Activated T-helper 1 cell treated with Interleukin-2 at 50 U/mL for 16 hours (primary cell): ENCODE measurements at places on chromosomes 6 and 20.

GRCh38 chr20:42005211-42005610, 387.0 kb upstream of the CHD6 start:
- no peak for DNase-seq

- no peak for DNase-seq
Observed at GRCh38 chr6:11634948-11635347, 97.4 kb downstream of the TMEM170B start.

- DNase-seq, result no peak
Observed at GRCh38 chr6:47161176-47161687, 119.1 kb upstream of the ADGRF1 start.

DNA sequence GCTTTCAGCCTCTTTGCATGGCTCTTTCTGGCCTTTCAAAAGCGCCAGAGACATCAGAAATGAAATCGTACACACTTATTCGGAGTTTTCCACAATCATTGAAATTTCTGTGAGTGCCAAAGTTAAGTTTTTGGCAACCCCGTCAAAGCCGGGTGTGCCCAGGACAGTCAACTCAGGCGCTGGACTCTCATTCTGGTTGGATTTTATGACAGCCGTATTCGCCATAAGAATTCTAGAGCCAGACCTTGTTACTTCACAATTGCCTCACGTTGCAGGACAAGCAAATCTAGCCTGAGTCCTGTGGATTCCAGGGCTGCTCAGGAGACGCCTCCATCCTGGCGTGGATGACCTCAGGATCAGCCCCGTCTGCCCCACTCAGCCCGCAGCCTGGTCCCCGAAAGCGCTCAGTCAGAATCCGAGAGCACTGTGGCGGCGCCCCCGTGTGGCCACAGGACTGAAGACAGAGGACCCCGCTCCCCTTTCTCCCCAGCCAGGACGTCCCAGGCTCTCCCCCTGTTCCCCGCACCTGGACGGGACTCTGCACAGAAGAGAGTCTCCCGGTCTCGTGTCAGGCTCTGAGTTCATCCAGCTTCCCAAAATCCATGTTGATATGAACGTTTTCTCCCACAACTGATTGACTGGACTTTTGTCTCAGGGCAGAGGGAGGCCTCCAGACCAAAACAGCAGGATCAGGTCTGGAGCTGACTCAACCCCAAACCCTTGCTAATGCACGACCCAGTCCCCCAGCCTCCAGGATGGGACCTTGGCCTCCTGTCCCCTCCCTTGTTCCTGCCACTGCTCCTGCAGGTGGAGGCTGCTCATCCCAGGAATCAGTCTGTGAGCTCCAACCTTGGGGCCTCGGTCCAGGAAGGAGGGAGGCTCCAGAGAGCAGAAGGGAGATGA, 38.2 kb downstream of the MICA start:
- DNase-seq, result peak; percentile 79

- DNase-seq, result no peak
Observed at GRCh38 chr20:13525225-13525940, 113.3 kb downstream of the TASP1 start.

DNA sequence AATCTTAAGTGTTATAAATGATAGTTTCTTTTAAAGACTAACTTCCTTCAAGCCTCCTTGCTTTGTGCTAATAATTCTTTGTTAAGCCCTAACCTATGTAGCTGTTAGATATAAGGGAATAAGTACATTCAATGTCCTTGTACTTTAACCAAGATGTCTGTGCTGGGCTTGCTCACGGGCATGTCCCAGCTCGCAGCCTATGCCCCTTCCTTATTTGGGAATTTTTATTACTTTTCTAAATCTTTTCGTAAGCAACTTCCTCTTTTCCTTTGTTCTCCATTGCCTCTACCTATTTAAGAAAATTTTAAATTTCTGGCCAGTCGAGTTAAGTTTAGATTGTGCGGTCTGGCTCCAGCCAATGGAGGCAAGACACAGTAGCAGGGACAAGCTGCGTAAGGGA, 26.0 kb upstream of the CDK19 start:
- no peak for DNase-seq

DNA sequence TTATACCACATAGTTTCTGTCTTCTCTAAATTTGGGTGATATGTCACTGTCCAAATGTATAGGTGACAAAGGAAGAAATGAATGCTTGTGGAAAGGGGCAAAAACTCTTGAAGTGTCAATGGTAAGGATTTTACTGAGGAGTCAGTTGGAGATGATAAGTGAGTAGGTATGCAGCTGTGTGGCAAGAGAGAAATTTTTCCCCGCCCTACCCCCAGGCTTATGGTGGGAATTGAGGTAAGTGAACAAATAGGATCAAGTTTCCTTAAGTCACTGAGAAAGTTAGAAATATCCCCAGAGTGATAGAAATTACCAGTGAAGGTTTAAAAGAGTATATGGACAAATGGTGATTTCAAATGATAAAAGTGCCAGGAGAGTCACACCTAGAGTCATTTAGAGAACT, 11.8 kb downstream of the DSE start:
- no peak for DNase-seq
